NCI-H526 treated with DMSO at 0.1 percent for 48 hours (cell line): ENCODE measurements at places on chromosomes 7 and 10.
A peak's percentile ranks its signal among the peaks of the same experiment; 100 is the strongest.

GRCh38 chr7:81584667-81585066 is 185.2 kb downstream of the HGF start:
- DNase-seq: no peak

DNA sequence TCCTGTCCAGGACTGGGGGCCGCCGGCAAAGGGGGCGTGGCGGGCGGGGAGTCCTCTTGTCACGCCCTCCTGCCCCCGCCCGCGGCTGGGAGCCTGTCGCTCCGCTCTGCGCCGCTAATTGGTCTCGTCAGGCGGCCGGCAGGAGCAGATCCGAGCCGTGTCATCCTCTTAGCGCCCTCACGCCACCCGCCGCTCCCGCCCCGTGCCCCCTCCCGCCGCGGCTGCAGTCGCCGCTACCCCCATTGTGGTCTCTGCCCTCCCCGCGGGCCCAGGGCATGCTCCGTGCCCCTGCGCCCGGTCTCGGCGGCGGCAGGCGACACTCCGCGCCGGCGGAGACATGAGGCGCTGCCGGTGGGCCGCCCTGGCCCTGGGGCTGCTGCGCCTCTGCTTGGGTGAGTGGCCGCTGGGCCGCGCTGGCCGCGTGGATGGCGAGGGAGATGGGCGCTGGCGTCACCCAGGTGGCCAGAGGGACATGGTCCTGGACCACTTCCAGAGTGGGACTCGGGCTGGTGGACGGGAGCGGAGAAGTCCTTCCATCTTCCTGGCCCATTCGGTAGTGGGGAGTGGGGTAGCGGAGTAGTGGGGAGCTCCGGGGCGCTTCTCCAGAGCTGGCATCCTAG is at the start of gene CDHR1:
CDHR1 (plus strand) TSS at position 114 of the 620 bp plus-strand sequence; CDS start at position 338, 224 bp downstream.
- DNase-seq: peak; percentile 4

GRCh38 chr10:25175527-25176420 is 973 bp downstream of the GPR158 start:
- no peak for DNase-seq

DNA sequence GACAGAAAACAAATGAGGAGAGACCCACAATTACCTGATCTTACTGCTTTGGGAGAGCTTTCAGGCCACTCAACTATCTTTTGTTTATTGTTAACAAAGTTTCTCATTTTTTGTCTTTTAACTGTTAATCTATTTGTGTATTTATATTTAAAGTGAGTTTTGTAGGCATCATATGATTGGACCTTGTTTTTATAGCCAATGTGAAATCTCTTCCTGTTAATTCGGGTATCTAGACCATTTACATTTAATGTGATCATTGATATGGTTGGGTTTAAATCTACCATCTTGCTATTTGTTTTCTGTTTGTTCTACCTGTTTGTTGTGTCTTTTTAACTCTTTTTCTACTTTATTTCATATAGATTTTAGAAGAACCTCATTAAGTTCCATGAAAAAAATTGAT is 12.5 kb downstream of the OPALIN start:
- no peak for DNase-seq

DNA sequence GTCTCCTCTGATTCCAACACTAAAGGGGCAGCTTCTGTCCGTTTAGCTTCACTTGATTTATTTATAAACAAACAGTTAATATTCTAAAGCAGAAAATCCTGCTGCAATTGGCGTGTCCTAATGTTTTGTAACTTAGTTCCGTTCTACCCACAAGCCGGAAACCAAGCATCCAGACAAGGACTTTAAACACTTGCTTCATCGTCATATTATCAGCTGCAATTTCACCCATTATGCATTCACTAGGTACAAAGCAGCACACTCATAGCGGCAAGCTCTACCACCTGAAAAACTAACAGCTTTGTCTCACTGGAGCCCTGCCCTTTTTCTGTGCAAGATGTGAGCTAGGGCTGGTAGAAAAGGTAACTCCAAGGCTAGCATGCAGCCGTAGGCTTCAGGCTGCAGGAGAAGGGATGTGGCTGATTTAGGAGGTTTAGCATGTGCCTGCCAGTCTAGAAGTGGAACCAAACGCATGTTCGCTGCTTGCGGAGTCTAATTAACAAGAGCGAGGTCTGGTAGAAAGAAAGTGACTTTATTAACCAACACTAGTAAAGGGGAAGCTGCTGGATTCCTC is 43.7 kb upstream of the BPGM start:
- no peak for DNase-seq

- no peak for DNase-seq
These were observed 154.7 kb downstream of the ANK3 start for GRCh38 chr10:60235001-60235400.

- no peak for DNase-seq
These were observed 45.2 kb upstream of the INSIG1 start for GRCh38 chr7:155252444-155252887.

GRCh38 chr7:85412912-85413311 is 226.1 kb upstream of the SEMA3D start:
- no peak for DNase-seq

DNA sequence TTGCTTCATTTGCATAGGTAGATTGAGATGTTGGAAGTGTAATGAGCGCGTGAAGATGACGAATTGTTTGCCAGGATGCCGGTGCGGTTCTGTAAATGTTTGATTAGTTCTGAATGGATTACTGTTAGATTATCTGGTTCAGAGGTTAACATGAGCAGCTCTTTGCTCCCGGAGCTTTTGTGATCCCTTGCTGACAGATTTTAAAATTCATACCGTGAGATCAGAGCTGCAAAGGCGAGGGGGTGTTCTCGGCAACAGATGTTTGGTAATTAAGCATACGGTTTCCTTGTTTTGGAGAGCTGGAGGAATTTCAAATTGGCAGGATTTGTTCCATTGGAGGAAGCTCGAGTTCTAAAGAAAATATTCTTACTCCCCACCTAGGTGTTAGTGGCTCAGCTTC is 237.8 kb upstream of the GPR26 start:
- DNase-seq: peak; percentile 79
